ENCODE measurements at places on chromosomes 1 and 21.

- DNase-seq: no peak
These were observed 147.2 kb downstream of the RASAL2 start for GRCh38 chr1:178241057-178241456.

GRCh38 chr21:34603710-34604057 is 11.2 kb downstream of the RCAN1 start:
- no peak for DNase-seq

DNA sequence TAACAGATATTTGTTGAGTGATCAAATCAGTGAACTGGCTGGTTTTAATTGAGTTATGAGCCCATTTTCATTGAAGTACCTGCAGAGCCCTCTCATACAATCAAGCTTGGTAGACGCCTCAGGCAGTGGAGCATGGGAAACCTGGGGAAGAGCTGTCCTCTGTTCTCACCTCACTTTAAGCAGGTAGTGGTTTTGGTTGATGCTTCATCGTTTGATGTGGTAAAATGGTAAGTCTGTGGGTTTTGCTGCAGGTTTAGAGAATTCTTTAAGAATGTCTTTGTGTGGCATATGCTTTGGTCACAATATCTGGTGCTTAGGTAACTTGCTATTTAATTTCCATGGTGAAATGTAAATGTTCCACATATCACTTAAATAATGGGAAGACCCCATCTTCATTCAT is 10.0 kb downstream of the LAMC1 start:
- DNase-seq: no peak

DNA sequence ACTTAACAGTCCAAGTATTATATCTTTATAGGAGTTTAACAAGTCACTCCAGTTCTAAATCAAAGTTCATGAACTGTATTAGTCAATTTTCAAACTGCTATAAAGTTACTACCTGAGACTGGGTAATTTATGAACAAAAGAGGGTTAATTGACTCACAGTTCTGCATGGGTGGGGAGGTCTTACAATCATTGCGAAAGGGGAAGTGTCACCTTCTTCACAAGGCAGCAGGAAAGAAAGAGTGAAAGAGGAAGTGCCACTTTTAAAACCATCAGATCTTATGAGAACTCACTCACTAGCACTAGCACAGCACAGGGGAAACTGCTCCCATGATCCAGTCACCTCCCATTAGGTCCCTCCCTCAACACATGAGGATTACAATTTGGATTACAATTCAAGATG is 70.0 kb downstream of the CLCA4 start:
- no peak for DNase-seq

DNA sequence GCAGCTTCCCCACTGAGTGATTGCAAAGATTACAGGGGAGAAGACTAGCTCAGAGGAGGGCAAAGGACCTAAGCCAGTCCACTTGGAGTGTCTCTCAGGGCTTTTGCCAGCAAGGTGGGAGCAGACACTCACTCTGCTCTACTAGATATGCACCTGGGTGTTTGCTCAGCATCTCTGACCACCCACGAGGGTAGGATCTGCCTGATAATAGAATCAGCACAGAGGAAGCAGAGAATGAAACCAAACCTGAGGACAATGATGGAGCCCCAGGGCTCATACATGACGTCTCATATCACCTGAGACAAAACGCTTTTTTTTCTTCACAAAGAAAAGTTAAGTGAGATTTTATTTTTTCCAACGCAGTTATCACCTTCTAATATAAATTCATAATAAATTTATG is 79.4 kb downstream of the RRAGC start:
- DNase-seq: no peak

- DNase-seq: no peak
These were observed 118.2 kb upstream of the ADGRL2 start for GRCh38 chr1:81682490-81682889.

DNA sequence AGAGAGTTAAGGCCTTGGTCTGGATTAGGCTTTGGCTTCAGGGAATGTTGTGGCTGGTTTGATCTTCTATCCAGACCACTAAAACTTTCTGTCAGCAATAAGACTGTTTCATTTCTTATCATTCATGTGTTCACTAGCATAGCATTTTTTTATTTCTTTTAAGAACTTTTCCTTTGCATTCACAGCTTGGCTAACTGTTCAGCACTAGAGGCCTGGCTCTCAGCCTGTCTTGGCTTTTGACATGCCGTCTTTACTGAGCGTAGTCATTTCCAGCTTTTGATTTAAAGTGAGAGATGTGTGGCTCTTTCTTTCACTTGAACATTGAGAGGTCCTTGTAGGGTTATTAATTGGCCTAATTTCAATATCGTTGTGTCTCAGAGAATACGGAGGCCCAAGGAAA is 62.5 kb downstream of the RNF220 start:
- no peak for DNase-seq

- DNase-seq: peak; percentile 37
These were observed 427 bp downstream of the AKR7A2 start for GRCh38 chr1:19311503-19311930.

GRCh38 chr1:59506952-59507351 is 210.1 kb downstream of the FGGY start:
- peak; percentile 58 for DNase-seq

DNA sequence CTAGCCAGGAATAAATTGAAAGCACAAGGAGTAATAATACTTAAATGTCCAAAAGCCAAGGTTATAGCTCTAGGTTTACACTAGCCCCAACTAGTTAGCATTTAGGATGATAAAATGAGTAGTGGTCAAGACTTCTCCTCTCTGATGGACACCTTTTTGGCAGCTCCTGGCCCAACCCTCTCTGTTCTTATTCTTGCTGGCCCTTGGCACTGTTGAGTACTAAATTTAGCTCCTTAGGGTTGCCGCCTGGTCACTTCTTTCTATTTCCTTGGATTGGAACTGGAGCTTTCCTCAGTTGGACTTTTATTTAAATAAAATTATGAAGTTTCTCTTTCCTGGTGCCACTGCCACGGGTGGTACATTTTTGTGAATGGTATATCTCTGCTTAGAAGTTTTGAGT is 28.3 kb downstream of the ARID1A start:
- DNase-seq: no peak

DNA sequence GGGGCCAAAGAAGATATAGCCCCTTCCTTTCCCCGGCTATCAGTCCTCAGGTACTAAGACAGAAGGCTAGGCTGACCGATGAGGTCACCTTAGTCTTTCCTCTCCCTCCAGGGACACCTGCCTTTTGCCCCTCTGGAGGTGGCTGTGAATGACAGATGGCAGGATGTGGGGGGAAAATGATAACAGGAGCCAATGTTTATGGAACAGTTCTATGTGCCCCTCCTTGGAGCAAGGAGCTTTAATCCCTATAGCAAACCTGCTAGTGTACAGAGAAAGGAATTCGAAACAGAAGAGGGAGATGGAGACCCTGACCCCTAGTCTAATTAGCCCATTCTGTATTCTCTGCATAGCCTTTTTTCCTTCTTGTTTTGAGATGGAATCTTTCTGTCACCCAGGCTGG is 28.1 kb downstream of the SERINC2 start:
- no peak for DNase-seq

GRCh38 chr1:221272940-221273339 is 393.7 kb downstream of the HLX start:
- no peak for DNase-seq

- peak; percentile 86 for DNase-seq
These were observed at the start of gene RHOU for GRCh38 chr1:228734881-228735801. RHOU (plus strand) TSS chr1:228735479; CDS start chr1:228735743, 264 bp downstream.

- no peak for DNase-seq
These were observed 23.7 kb upstream of the FMO2 start for GRCh38 chr1:171161431-171161830.

DNA sequence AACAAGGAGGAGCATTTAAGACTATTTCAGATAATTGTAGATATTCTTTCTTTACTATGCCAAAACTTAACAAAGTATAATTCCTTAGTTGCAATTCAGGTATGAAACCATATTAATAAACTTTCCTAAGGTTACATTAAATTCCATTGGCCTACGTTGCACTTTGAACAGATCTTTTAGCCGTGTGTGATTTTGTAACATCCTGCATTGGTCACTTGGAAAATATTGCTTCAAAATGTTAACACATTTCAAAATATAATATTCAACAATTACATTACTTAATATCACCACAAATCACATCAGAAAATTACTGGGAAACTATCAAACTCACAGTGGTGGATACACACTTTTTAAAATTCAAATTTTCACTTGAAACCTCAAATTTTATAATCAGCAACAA is 20.2 kb downstream of the ETS2 start:
- DNase-seq: no peak

- no peak for DNase-seq
These were observed 3.2 kb upstream of the THEMIS2 start for GRCh38 chr1:27868932-27869718.

GRCh38 chr1:1703796-1704195 is 11.2 kb upstream of the SLC35E2B start:
- peak; percentile 46 for DNase-seq

DNA sequence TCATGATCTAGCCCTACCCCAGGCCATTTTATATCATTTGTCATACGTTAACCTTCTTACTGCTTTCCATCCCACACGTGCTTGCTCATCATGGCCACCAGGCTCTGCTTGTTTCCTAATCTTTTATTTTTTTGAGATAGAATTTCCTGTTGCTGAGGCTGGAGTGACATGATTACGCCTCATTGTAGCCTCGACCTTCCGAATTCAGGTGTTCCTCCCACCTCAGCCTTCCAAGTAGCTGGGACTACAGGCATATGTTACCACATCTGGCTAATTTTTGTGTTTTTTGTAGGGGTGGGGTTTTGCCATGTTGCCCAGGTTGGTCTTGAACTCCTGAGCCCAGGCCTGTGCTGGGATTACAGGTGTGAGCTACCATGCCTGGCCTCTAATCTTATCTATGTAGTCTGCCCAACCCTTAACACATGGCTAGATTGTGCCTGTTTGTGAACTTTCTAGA is 3.3 kb downstream of the UAP1 start:
- no peak for DNase-seq

GRCh38 chr1:229075716-229076115 is 195.2 kb upstream of the RAB4A start:
- DNase-seq: no peak

- DNase-seq: no peak
These were observed 144.5 kb upstream of the RUNX3 start for GRCh38 chr1:25074351-25075227.

GRCh38 chr1:51525295-51525694 is 6.2 kb upstream of the EPS15 start:
- no peak for DNase-seq

DNA sequence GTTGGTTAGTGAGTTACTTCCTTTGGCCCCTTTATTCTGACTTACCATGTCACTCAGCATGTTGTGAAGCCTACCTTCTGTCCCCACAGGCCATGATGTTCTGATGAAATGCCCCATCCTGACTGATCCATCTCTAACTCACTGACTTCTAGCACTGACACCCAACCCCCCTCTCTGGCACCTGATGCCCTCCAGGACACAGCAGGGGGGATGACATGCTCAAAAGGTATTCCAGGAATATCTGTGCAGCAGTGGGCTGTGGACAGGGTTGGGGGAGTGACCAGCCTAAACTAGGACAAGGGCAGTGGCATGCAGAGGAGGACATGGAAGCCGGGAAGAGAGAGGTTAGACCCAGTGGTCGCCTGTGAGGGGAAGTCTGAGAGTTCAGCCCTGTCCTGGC is 25.5 kb downstream of the SYT2 start:
- DNase-seq: no peak

- no peak for DNase-seq
These were observed 55.2 kb downstream of the CD247 start for GRCh38 chr1:167463080-167463479.

- no peak for DNase-seq
These were observed 462.9 kb upstream of the ADAMTS5 start for GRCh38 chr21:27429710-27430341.

GRCh38 chr1:221740993-221741702 is 741 bp downstream of the DUSP10 start:
- DNase-seq: peak; percentile 60

- DNase-seq: no peak
These were observed 10.1 kb upstream of the XCL2 start for GRCh38 chr1:168553680-168554553.

- no peak for DNase-seq
These were observed 24.6 kb downstream of the PRDM15 start for GRCh38 chr21:41854426-41854995.

GRCh38 chr21:27804515-27804914 is 837.6 kb upstream of the ADAMTS5 start:
- DNase-seq: no peak

GRCh38 chr1:24426744-24427544 is 11.3 kb downstream of the NIPAL3 start:
- DNase-seq: no peak

- no peak for DNase-seq
These were observed 39.0 kb downstream of the FYB2 start for GRCh38 chr1:56780128-56780750.

- DNase-seq: peak; percentile 61
These were observed 1.1 kb upstream of the TMEM167B start for GRCh38 chr1:109089242-109090015.

GRCh38 chr21:41966041-41966833 is 12.4 kb upstream of the C2CD2 start:
- no peak for DNase-seq

DNA sequence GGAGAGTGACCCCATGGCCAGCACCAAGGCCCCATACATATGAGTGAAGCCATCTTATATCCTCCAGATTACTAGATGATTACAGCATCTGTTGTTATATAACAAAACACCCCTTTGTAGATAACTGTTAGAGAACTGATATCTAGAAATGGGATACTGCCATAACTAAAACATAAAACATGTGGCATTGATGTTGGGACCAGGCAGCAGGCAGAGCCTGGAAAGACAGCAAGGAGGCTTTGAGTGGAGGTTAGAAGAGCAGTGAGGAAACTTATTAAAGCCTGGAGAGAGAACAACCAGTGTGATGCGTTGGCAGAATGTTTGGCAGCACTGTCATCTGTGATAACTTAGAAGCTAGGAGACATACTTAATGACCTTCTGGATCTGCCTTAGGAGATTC is 5.5 kb upstream of the ZMYM6 start:
- DNase-seq: no peak

- DNase-seq: no peak
These were observed 67.4 kb downstream of the RGS18 start for GRCh38 chr1:192225703-192226102.

- no peak for DNase-seq
These were observed 188.6 kb downstream of the FCRL5 start for GRCh38 chr1:157363660-157364140.

GRCh38 chr1:9591669-9592509 is 3.2 kb downstream of the TMEM201 start:
- peak; percentile 51 for DNase-seq

GRCh38 chr1:7886405-7886745 is 33.5 kb upstream of the UTS2 start:
- DNase-seq: no peak

- no peak for DNase-seq
These were observed 631 bp upstream of the KRTAP10-9 start for GRCh38 chr21:44626262-44626661.

- no peak for DNase-seq
These were observed 96.7 kb upstream of the QSOX1 start for GRCh38 chr1:180057883-180058396.

Measured in right cardiac atrium (tissue), 5 donors.